Hepatocyte (in vitro differentiated cells): ENCODE measurements at places on chromosomes 4 and X. TPM values are rescaled to one million over a fixed set of nuclear protein-coding genes. Genes with fewer than 3 reads are reported as not detected.

DNA sequence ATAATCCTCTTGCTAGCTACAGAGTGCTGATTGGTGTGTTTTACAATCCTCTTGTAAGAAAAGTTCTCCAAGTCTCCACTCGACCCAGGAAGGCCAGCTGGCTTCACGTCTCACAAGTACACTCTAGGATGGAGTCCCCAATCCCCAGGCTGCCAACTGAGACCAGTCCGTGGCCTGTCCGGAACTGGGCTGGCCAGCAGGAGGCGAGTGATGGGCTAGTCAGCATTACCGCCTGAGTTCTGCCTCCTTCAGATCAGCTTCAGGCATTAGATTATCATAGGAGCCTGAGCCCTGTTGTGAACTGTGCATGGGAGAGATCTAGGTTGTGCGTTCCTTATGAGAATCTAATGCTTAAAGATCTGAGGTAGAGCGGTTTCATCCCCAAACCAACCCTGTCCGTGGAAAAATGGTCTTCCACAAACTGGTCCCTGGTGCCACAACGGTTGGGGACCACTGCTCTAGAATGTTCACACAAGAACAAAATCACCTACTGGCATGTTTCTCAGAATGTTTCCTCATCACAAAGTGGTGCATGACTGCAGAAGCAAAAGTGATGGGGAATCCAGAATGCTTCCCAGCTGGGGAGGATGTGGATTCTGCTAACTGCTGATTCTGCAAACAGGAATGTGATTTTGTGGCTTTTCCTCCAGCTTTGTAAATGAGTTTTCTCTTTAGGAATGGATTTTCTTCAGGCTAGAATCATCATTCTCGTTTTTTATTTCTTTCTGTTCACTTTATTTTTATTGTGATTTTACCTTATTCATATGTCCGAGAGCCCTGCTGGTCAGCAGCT lies 40.9 kb downstream of the SEPTIN11 start:
- peaks cover 15% of the 10 kb centered on the region for H3K4me1 ChIP-seq
- H3K4me3 ChIP-seq: no peak overlapping the region
- no peak overlapping the region for H3K27ac ChIP-seq
- H3K27me3 ChIP-seq: no peaks in the 10 kb centered on the region
- no peaks in the 10 kb centered on the region for H3K36me3 ChIP-seq
- DNase-seq: no peak

MAGEB10 gene
- not detected in 2 replicates for polyA plus RNA-seq

DNA sequence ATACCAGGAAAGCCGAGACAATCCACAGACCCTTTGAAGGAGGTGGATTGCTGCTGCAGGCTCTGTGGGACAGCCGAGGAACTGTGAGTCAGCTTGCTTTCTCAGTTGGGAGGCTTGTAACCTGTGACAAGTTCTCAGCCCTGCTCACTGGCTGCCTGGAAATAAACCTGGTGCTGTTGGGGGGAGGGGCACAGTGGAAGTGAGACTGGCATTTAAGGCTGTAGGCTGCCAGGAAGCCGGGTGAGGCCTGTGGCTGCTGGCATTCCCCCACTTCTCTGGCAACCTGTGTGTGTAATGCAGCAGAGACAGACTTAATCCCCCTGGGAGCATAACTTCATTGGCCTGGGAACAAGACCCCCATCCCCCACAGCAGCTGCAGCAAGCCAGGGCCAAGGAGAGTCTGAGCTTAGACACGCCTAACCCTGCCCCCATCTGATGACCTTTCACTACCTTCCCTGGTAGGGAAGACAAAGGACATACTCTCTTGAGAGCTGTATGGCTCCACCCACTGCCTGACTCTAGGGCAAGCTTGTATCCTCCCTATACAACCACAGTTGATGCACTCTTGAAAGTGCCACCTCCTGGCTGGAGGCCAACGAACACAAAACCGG lies 64.1 kb downstream of the ALPK1 start:
- H3K27me3 ChIP-seq: no peaks in the 10 kb centered on the region
- H3K36me3 ChIP-seq: no peaks in the 10 kb centered on the region
- DNase-seq: no peak
- no peaks in the 10 kb centered on the region for H3K4me1 ChIP-seq

GRCh38 chr4:52235552-52236201 lies 184.6 kb downstream of the SPATA18 start:
- H3K36me3 ChIP-seq: no peaks in the 10 kb centered on the region
- no peak for DNase-seq
- peak overlapping the region; percentile 13 for H3K27ac ChIP-seq
- H3K4me1 ChIP-seq: peaks cover 6% of the 10 kb centered on the region
- H3K4me3 ChIP-seq: no peak overlapping the region
- H3K27me3 ChIP-seq: no peaks in the 10 kb centered on the region

DNA sequence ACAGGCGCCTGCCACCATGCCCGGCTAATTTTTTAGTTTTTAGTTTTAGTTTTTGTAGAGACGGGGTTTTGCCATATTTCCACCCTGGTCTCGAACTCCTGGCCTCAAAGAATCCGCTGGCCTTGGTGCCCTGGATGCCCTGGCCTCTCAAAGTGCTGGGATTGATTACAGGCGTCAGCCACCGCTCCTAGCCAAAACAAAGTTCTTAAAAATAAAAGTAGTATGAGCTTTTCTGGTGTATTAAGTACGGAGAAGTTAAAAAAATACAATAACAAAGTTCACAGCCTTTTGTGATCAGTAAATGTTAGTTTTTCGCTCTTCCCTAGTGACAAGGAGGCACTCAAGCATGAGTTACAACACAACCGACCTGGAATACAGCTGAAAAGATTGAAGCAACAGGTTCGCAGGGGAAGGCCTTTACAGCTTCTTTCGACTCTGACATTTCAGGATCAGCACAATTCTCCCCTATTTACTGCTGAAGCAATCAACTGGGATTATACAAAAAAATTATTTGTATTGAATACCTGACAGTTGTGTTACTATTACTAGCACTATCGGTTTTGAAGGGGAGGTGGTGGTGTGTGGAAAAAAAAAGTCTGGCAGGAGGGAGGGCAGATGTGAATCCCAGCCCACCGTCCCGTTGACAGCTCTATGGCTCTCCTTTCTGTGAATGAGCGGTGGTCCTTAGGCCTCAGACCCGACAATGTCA lies 893 bp upstream of the METAP1 start:
- no peaks in the 10 kb centered on the region for H3K27me3 ChIP-seq
- no peak for DNase-seq
- H3K36me3 ChIP-seq: no peaks in the 10 kb centered on the region
- peak overlapping the region; percentile 90 for H3K27ac ChIP-seq
- peak overlapping the region; percentile 49 for H3K4me3 ChIP-seq
- peaks cover 13% of the 10 kb centered on the region for H3K4me1 ChIP-seq

GRCh38 chr4:3481783-3482393 lies 18.8 kb downstream of the DOK7 start:
- no peak overlapping the region for H3K27ac ChIP-seq
- peaks cover 13% of the 10 kb centered on the region for H3K4me1 ChIP-seq
- H3K4me3 ChIP-seq: no peak overlapping the region
- H3K27me3 ChIP-seq: peaks cover 6% of the 10 kb centered on the region
- no peak for DNase-seq

GRCh38 chr4:15568821-15569220 lies 86.3 kb downstream of the FBXL5 start:
- no peak overlapping the region for H3K27ac ChIP-seq
- no peak overlapping the region for H3K4me3 ChIP-seq
- no peak for DNase-seq
- H3K36me3 ChIP-seq: no peaks in the 10 kb centered on the region

DNA sequence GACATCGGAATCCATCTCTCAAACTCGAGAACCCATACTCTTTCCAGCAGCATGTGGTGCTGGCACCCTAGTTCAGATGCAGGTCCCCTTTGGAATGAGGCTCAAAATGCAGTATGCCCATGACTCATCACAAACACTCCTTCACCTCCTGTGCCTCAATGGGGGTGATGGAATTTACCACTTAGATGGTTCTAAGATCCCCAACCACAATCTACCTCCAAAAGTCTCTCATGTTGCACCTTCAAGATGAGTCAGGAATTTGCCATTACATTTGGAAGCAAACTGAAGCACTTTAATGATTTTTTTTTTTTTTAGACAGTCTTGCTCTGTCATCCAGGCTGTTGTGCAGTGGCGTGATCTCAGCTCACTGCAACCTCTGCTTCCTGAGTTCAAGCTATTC lies 8.5 kb upstream of the MID1 start:
- no peak overlapping the region for H3K4me3 ChIP-seq
- H3K27me3 ChIP-seq: no peaks in the 10 kb centered on the region
- no peaks in the 10 kb centered on the region for H3K4me1 ChIP-seq
- H3K36me3 ChIP-seq: no peaks in the 10 kb centered on the region

MAGEA9B gene
- not detected in 2 replicates for polyA plus RNA-seq

DNA sequence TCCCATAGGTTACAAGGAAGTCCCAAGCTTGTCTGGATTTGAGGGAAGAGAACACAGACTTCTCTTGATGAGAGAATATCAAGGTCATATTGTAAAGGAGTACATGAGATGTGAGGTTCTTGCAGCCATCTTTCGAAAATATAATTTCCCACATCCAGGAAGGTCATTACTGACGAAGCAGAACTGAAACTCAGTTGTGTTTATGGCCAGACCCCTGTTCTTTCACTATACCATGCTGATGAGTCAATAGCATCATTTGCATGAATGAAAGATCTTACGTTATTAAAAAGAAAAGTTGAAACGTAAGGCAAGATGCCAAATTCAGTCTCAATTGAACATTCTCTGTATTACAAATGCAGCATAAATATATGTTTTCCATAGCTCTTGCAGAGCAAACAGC lies 14.2 kb upstream of the CCDC149 start:
- no peak overlapping the region for H3K4me3 ChIP-seq
- H3K36me3 ChIP-seq: no peaks in the 10 kb centered on the region
- no peak for DNase-seq
- no peak overlapping the region for H3K27ac ChIP-seq
- peaks cover 10% of the 10 kb centered on the region for H3K27me3 ChIP-seq
- no peaks in the 10 kb centered on the region for H3K4me1 ChIP-seq

DNA sequence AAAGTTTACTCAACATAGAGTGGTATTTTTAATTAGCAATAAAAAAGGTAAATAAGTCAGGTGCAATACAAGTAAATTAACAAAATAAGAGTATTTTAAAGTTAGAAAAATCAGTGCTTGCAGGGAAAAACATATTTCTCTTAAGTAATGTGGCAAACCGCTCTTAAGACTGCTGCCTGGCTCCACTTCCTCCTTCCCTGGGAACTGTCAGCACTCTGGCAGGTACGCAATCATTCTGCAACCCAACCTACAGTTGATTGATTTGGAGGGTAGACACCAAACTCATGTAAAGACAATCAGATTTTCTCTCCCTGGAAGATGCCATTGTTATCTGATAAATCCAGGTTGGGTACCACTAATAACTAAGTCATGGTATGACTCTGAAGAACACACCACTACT lies 63.9 kb downstream of the PPP3CA start:
- H3K27me3 ChIP-seq: no peaks in the 10 kb centered on the region

GRCh38 chr4:125390126-125390525 lies 75.4 kb downstream of the FAT4 start:
- H3K27ac ChIP-seq: no peak overlapping the region
- no peaks in the 10 kb centered on the region for H3K27me3 ChIP-seq
- H3K4me3 ChIP-seq: no peak overlapping the region
- no peaks in the 10 kb centered on the region for H3K36me3 ChIP-seq
- no peak for DNase-seq
- H3K4me1 ChIP-seq: no peaks in the 10 kb centered on the region

GRCh38 chrX:39244147-39244546 lies 442.9 kb downstream of the MID1IP1 start:
- H3K36me3 ChIP-seq: no peaks in the 10 kb centered on the region
- no peak overlapping the region for H3K4me3 ChIP-seq
- no peaks in the 10 kb centered on the region for H3K27me3 ChIP-seq
- H3K27ac ChIP-seq: no peak overlapping the region
- peaks cover 9% of the 10 kb centered on the region for H3K4me1 ChIP-seq

GRCh38 chrX:153626025-153626633 lies 20.9 kb upstream of the DUSP9 start:
- DNase-seq: no peak
- H3K36me3 ChIP-seq: no peaks in the 10 kb centered on the region
- H3K27ac ChIP-seq: no peak overlapping the region
- H3K27me3 ChIP-seq: no peaks in the 10 kb centered on the region

- no peaks in the 10 kb centered on the region for H3K27me3 ChIP-seq
- no peak for DNase-seq
- no peaks in the 10 kb centered on the region for H3K4me1 ChIP-seq
Observed at GRCh38 chrX:121307449-121307848, 260.0 kb downstream of the GLUD2 start.

GRCh38 chr4:172095161-172095560 lies 282.0 kb downstream of the GALNTL6 start:
- H3K27me3 ChIP-seq: no peaks in the 10 kb centered on the region
- H3K36me3 ChIP-seq: no peaks in the 10 kb centered on the region
- no peaks in the 10 kb centered on the region for H3K4me1 ChIP-seq

KCNE5 gene
- 0.16 and 0.21 TPM in 2 replicates for polyA plus RNA-seq

DMRTC1 gene
- polyA plus RNA-seq: 0.45 and 0.51 TPM in 2 replicates

SHOX gene
- not detected in 2 replicates for polyA plus RNA-seq

GRCh38 chrX:16282209-16282608 lies 114.9 kb downstream of the MAGEB17 start:
- H3K36me3 ChIP-seq: no peaks in the 10 kb centered on the region
- no peaks in the 10 kb centered on the region for H3K4me1 ChIP-seq
- H3K27me3 ChIP-seq: no peaks in the 10 kb centered on the region
- H3K4me3 ChIP-seq: no peak overlapping the region
- no peak overlapping the region for H3K27ac ChIP-seq

DNA sequence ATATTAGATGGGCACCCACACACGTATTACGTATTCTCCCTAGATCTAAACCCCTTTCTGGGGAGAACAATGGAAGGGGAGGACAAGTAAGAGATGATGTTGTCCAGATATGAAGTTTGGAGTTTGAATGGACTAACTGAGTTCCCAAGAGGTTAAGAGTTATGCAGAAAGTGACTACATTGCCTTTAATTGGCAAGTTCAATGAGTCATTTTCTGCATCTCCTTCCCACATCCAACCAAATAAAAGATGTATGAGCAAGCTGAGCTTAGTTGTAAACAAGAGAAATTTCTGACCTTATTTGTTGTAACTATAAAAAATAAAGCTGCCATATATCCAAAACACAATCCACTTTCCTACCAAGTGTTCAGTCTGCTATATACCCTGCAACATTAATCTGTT lies 50.5 kb downstream of the TIGD2 start:
- H3K4me1 ChIP-seq: no peaks in the 10 kb centered on the region
- no peak overlapping the region for H3K4me3 ChIP-seq
- H3K27me3 ChIP-seq: no peaks in the 10 kb centered on the region
- H3K36me3 ChIP-seq: no peaks in the 10 kb centered on the region

DNA sequence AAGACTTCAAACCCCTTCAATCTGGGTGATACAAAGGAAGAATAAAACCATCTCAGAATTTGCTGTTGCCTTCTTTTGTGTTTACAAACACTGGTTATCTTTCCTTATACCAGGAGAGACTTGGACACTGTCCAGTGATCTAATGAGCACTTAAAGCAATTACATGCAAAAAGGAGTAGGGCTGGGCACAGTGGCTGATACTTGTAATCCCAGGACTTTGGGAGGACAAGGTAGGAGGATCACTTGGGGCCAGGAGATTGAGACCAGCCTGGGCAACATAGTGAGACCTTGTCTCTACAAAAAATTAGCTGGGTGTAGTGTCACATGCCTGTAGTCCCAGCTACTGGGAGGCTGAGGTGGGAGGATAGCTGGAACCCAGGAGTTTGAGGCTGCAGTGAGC lies 95.7 kb upstream of the DRD5 start:
- H3K4me1 ChIP-seq: peaks cover 5% of the 10 kb centered on the region
- no peak overlapping the region for H3K4me3 ChIP-seq
- H3K36me3 ChIP-seq: no peaks in the 10 kb centered on the region
- H3K27ac ChIP-seq: no peak overlapping the region
- no peaks in the 10 kb centered on the region for H3K27me3 ChIP-seq
